ENCODE measurements at places on chromosomes 11 and 22. TPM values are rescaled to one million over a fixed set of nuclear protein-coding genes. Genes with fewer than 3 reads are reported as not detected.
A peak's percentile ranks its signal among the peaks of the same experiment; 100 is the strongest.

GRCh38 chr11:12784987-12785386 is 110.8 kb downstream of the TEAD1 start:
- H3K4me3 ChIP-seq: no peak overlapping the region
- peaks cover 10% of the 10 kb centered on the region for H3K27me3 ChIP-seq
- no peak for DNase-seq
- H3K4me1 ChIP-seq: no peaks in the 10 kb centered on the region
- H3K36me3 ChIP-seq: no peaks in the 10 kb centered on the region

DNA sequence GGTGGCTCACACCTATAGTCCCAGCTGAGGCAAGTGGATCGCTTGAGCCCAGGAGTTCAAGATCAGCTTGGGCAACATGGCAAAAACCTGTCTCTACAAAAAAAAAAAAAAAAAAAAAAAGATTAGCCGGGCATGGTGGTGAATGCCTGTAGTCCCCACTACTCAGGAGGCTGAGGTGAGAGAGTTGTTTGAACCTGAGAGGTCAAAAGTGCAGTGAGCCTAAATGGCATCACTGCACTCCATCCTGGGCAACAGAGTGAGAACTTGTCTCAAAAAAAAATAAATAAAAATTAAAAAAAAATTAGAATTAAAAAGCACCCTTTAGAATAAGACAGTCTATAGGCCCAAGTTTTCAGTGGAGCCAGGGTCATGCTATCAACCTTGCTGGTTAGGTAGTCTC is 95.5 kb downstream of the PDHX start:
- peaks cover 7% of the 10 kb centered on the region for H3K27me3 ChIP-seq

GRCh38 chr11:1487851-1488574 is 1.4 kb upstream of the MOB2 start:
- no peaks in the 10 kb centered on the region for H3K27me3 ChIP-seq
- H3K4me3 ChIP-seq: no peak overlapping the region
- DNase-seq: no peak
- peaks cover 29% of the 10 kb centered on the region for H3K4me1 ChIP-seq
- H3K27ac ChIP-seq: no peak overlapping the region
- H3K36me3 ChIP-seq: no peaks in the 10 kb centered on the region

DNA sequence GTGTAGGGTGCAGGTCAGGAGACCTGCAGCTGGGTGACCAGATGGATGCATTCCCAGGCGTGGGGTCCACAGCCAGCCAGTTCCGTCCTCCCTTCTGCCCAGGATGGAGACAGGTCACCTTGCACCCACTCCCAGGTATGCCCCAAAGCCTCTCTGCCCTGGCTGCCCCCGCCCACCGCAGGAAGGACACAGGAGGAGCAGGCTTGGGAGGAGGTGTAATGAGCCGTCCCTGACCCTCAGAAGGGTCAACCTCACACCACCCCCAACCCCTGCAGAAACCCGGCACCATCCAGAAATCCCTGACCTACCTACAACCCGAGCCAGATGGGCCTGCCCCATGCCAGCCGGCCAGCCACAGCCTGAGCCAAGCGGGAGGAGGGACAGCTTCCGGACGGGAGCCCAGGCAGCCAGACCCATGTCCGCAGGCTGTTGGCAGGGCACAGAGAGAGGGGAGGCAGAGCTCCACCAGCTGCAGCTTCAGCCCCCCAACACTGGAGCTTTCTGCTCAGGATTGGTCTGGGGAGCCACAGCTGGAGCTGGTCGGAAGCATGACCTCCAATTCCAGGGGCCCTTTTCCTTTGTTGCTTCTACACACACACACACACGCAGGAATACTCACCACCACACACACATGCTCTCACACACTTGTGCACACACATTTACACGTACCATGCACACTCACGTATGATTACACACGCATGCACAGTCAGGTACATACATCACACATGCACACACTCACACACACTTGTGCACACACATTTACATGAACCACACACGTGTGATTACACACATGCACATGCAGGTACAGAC is 5.3 kb downstream of the IFITM10 start:
- H3K36me3 ChIP-seq: no peaks in the 10 kb centered on the region
- no peak overlapping the region for H3K4me3 ChIP-seq
- no peak overlapping the region for H3K27ac ChIP-seq
- no peak for DNase-seq

- H3K36me3 ChIP-seq: no peaks in the 10 kb centered on the region
- no peaks in the 10 kb centered on the region for H3K4me1 ChIP-seq
- H3K27ac ChIP-seq: no peak overlapping the region
- DNase-seq: no peak
- no peak overlapping the region for H3K4me3 ChIP-seq
These were observed 113.1 kb upstream of the TTC12 start for GRCh38 chr11:113201054-113201818.

DNA sequence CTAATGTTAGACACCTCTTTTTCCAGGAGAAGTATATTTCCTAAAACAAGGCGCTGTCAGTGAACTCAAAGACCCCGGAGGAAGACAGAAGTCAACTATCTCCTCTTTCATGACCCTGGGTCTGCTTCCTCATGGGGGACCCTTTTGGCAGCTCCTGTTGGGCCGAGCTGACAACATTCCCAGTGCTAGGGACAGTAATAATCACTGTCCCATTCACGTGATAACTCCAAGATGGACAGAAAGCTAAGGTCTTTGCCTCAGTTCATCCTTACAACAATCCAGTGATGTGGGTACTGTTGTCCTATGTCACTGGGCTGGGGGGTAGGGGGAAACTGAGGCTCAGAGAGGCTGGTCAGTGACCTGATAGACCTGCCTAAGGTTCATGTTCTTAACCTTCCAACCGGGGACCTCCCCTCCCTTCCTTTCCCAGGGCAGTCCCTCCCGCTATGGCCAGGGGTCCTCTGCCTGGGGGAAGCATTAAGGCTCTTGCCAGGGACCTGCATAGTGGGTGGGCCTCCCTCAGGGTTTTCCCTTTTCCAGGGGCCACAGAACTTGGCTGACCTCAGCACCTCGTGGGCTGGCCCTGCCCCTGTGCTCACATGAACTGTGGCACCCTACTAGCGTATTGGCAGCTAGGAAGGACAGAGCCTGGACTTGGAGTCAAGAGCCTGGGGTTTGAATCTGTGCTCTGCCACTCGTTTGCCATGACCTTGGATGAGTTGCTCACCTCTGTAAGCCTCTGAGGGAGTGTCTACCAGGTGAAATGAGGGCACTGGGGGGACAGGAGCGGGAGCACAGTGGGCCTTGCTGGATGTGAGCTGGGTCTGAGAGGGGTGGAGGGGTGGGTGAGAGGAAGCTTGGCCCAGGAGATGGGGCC is 53.6 kb downstream of the LRRC32 start:
- H3K36me3 ChIP-seq: no peaks in the 10 kb centered on the region
- DNase-seq: no peak

- H3K27ac ChIP-seq: no peak overlapping the region
- no peak overlapping the region for H3K4me3 ChIP-seq
- no peaks in the 10 kb centered on the region for H3K36me3 ChIP-seq
- no peaks in the 10 kb centered on the region for H3K27me3 ChIP-seq
- peaks cover 6% of the 10 kb centered on the region for H3K4me1 ChIP-seq
These were observed 20.7 kb downstream of the SUSD2 start for GRCh38 chr22:24201681-24202614.

- no peaks in the 10 kb centered on the region for H3K36me3 ChIP-seq
- no peak overlapping the region for H3K27ac ChIP-seq
- H3K4me3 ChIP-seq: no peak overlapping the region
These were observed 4.5 kb upstream of the CDC42EP2 start for GRCh38 chr11:65310215-65310614.

DNA sequence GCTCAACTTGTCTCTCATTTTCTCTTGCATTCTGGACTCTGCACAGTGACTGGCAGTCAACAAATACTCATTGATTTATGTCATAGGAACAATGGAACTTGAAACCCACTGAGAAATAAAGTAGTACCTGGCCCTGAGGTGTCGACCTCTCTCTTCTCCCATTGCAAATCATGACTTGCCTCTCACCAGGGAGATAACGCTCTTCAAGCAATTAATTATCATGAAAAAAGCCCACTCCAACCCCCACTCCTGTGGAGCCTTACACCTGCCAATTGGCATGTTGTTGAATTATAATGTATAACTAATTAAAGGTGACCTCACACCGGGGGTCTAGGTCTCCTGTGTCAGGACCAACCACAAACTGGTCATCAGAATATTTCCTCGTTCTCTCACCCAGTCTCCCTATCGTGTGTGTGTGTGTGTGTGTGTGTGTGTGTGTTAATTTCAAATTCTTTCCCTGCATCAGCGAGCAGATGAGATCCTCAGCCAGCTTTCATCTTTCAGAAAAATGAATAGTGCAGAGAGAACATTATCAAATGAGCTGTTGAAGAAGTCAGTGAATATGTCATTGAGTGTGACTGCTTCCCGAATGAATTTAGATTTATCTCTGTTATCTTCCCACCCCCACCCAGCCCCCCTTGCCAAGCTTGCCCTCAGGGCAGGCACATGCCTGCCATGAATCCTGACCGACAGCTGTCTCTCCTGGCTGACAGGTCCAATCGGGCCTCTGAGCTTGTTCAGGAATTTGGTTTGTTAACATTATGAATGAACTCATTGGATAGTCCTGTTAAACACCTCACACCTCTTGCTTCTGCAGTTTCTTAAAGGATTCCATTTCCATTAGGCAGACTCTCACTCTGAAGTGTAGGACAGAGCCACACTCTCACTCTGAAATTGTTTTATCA is 357.4 kb downstream of the INSC start:
- H3K36me3 ChIP-seq: no peaks in the 10 kb centered on the region
- peaks cover 2% of the 10 kb centered on the region for H3K27me3 ChIP-seq
- no peak for DNase-seq
- no peak overlapping the region for H3K4me3 ChIP-seq

DNA sequence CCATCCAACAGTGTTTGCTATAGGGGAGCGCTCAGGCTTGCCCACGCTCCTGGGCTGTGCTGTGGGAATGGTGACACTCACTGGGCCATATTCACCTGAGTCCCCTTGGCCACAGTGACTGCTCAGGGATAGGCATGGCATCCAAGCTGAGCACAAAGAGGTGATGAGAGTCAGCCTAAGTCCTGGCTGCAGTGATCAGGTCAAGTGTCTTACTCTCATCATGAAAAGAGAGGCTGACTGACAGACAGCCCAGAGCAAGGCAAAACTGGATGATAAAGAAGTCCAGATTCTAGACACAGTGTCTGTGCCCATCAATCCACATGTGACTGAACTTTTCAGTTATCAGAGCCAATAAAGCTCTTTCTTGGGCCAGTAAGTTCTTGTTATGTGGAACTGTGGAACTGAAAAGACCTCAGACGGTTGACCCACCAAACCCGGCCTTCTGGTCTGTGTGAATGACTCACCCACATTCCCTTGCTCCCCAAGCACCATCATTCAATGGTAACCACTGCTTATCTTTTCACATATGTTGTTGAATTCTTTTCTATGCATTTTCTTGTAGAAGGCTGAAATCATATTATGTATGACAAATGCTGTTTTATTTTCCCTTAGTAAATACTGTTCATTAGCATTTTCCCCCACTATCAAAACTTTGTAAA is 43.2 kb upstream of the YPEL1 start:
- H3K4me3 ChIP-seq: no peak overlapping the region
- no peak overlapping the region for H3K27ac ChIP-seq
- peaks cover 9% of the 10 kb centered on the region for H3K36me3 ChIP-seq
- H3K4me1 ChIP-seq: no peaks in the 10 kb centered on the region
- no peak for DNase-seq
- H3K27me3 ChIP-seq: no peaks in the 10 kb centered on the region

- peaks cover 10% of the 10 kb centered on the region for H3K27me3 ChIP-seq
- no peaks in the 10 kb centered on the region for H3K4me1 ChIP-seq
- H3K36me3 ChIP-seq: no peaks in the 10 kb centered on the region
- no peak overlapping the region for H3K27ac ChIP-seq
- H3K4me3 ChIP-seq: no peak overlapping the region
- no peak for DNase-seq
These were observed 598.6 kb downstream of the BUD13 start for GRCh38 chr11:116173941-116174911.

DNA sequence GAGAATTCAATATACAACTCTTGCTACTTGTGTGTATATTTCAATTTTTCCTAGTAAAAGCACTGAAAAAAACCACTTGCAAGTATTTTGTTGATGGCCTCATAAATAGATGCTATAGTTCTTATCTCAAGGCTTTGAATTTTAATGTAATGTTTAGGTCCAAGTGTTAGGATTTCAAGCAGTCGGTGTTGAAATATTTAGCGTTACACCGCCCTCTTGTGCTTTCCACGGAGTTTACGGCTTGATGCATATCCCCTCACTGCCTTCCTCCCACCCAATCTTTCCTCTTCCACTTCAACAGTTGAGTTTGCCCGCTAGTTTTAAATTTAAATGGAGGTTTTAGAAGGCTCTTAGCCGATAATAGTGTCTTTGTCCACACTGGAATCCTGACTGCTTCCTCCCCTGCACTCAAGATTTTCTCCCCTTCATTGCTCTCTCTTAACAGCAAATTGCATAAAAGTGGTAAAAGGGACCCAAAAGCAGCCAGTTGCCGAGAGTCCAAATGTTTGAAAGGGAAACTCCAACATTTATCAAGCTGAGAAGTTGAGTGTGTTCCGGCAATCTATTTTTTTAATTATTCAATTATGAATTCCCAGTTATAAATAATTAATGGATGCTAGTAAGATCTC is 25.9 kb upstream of the HTATIP2 start:
- peaks cover 48% of the 10 kb centered on the region for H3K27me3 ChIP-seq
- H3K27ac ChIP-seq: no peak overlapping the region
- H3K4me1 ChIP-seq: no peaks in the 10 kb centered on the region
- peak; percentile 35 for DNase-seq

DNA sequence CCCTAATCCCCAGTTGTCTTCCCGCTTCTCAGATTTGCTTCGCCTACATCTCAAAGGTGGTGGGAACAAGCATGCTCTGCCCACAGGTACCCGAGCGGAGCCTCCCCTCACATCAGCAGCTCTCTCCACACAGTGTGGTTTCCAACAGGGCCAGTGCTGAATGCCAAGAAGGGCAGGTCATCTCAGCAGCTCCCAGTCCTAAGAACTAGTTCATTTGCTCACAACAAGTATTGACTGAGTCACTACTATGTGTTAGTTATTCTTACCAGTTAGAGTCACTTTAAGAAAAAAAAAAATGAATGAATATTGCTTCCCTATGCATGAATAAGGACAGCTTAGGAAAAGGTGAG is 66.2 kb downstream of the THAP12 start:
- no peaks in the 10 kb centered on the region for H3K27me3 ChIP-seq
- H3K4me1 ChIP-seq: no peaks in the 10 kb centered on the region
- no peak for DNase-seq
- no peaks in the 10 kb centered on the region for H3K36me3 ChIP-seq
- no peak overlapping the region for H3K4me3 ChIP-seq
- H3K27ac ChIP-seq: no peak overlapping the region

DNA sequence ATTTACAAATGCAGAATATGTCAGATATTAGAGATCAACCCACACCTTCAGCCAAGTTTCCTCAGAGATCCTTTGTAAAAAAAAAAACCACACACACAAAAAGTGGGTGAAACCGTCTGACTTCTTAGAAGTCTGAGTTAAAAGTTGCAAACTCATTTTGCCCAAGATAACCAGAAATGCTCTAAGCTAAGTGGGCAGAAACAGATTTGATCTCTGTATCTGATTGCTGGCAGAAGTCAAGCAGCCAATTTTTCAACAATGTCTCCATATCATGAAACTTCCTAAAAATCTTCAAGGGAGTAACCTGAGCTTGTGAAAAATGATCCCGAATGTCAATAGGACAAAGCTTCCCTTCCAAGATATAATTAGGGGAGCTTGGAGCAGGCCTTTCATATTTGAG is 28.6 kb upstream of the ATXN10 start:
- no peak overlapping the region for H3K27ac ChIP-seq
- no peak for DNase-seq
- H3K27me3 ChIP-seq: peaks cover 53% of the 10 kb centered on the region
- H3K4me1 ChIP-seq: peaks cover 4% of the 10 kb centered on the region

Gene ASCL2
- not detected for total RNA-seq

Gene XBP1
- total RNA-seq: 106 TPM

Gene IRAG1
- total RNA-seq: not detected

Measured in activated naive CD4-positive, alpha-beta T cell treated with anti-CD3 and anti-CD28 coated beads for 36 hours (primary cell).